NCI-H2081 treated with DMSO at 0.1 percent for 48 hours (cell line): ENCODE measurements at places on chromosomes 2 and 18.

GRCh38 chr2:8306530-8307351 is 375.1 kb upstream of the ID2 start:
- DNase-seq: no peak

DNA sequence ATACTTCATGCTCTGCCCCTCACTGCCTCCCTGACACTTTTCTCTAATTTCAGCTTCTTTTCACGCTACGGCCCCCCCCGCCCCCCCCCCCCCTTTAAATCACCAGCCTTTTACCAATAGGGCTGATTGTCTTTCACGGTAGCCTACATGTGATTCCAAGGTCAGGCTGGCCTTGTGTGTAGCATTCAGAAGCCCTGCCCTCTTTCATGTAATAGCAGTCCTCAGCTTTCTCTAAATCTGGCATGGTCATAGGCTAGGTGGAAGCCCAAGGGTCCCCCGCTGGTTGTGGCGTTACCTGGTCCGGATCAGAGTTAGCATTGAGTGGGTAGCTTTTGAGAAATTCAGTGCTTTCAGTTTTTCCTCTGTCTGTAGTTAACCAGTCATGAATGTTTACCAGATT is 281.8 kb downstream of the ALPK2 start:
- DNase-seq: no peak

- DNase-seq: no peak
These were observed 145.0 kb downstream of the HDAC4 start for GRCh38 chr2:239255628-239256349.

DNA sequence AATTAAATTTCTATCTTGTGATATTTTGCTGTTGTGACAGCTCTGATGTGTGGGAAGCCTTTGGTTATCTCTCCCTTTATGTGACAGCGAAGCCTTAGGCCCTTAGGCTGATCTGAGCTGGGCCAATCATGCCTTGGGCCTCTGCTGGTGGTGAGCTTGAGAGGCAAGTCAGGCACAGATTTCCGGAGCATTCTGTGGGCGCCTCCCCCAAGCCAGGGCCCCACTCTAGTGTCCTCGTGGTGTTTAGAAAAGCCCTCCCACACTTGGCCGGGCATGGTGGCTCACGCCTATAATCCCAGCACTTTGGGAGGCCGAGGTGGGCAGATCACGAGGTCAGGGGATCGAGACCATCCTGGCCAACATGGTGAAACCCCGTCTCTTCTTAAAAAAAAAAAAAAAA is 239.8 kb downstream of the SH3RF3 start:
- DNase-seq: no peak

- DNase-seq: no peak
These were observed 50.5 kb downstream of the DYSF start for GRCh38 chr2:71503837-71504236.

GRCh38 chr2:181891966-181892798 is 652 bp downstream of the ITPRID2 start:
- no peak for DNase-seq

- DNase-seq: no peak
These were observed 585.0 kb upstream of the VRK2 start for GRCh38 chr2:57461624-57462023.

GRCh38 chr18:11518788-11519685 is 90.4 kb upstream of the SLC35G4 start:
- no peak for DNase-seq

DNA sequence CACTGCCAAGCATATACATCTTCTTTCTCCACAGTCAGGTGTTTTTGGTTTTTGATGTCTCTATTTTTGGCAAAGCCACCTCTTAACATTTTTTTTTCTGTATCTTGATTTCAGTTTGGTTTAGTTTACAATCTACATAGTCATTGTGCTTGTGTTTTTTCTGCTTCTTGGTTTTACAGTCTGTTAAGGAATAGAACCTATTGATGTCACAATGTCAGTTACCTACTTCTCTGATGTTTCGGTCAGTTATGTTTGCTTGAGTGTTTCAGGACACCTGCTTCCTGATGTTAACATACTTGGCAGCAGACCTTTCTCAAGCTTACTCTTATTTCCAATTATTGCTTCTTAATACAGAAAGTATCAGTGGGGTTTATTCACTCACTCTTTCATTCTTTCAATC is 253.3 kb downstream of the SPAG16 start:
- no peak for DNase-seq

DNA sequence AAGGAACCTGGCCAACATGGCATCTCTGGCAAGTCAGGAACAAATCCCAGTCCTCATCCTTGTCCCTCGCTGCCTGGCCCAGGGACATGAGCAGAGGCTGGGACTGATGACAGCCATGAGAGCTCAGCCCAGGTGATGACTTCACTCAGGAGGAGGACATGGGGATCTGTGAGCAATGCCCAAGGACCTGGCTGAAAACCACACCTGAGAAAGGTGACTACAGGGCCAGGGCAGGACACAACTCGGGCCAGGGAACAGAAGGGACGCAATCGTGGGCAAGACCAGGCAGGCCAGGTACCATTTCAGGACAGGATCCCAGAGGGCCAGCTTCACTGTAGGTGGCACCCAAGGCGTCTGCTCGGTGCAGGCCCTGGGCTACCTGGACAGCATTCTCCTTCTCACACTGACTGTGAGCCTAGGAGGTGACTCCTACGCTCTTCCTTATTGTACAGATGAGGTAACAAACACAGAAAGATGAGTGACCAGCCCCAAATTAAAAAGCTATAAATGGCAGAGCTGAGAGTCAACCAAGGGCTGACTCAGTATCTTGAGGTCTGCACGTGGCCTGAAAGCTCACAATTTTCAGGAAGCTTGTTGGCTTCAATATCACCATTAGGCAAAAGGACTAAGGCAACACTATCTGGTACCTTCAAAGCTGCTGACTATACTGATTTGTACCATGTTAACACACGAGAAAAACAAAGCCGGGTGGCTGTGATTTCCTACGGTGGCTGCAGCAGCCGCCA is 141.1 kb downstream of the EIPR1 start:
- no peak for DNase-seq

- no peak for DNase-seq
These were observed 54.3 kb upstream of the AGPS start for GRCh38 chr2:177338177-177338721.

DNA sequence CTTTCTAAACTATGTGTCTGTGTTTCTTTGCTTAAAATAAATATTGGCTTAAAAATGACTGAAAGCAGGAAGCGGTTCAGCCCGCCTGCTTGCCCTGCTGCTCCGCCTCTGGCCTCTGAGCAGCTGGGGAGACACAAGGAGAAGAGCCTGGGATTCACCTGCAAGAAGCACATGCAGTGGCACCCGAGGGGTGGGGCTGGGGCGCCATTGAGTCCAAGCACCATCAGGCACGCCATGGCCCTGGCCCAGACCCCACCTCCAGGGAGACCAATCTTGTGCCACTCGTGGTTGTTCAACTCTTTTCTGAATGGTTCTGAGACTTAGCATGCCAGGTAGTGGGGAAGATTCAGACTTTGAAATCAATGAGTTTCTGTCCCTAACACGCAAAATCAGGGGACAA is 495.5 kb upstream of the MYT1L start:
- no peak for DNase-seq

GRCh38 chr2:46010925-46011490 is 286.2 kb upstream of the EPAS1 start:
- DNase-seq: peak; percentile 16

DNA sequence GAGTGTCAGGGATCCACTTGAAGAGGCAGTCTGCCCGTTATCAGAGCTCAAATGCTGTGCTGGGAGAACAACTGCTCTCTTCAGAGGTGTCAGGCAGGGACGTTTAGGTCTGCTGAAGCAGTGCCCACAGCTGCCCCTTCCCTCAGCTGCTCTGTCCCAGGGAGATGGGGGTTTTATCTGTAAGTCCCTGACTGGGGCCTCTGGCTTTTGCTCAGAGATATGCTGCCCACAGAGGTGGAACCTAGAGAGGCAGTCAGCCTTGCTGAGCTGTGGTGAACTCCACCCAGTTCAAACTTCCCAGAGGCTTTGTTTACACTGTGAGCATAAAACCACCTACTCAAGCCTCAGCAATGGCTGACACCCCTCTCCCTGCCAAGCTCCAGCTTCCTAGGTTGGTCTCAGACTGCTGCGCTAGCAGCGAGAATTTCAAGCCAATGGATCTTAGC is 38.1 kb downstream of the PLEK start:
- no peak for DNase-seq

DNA sequence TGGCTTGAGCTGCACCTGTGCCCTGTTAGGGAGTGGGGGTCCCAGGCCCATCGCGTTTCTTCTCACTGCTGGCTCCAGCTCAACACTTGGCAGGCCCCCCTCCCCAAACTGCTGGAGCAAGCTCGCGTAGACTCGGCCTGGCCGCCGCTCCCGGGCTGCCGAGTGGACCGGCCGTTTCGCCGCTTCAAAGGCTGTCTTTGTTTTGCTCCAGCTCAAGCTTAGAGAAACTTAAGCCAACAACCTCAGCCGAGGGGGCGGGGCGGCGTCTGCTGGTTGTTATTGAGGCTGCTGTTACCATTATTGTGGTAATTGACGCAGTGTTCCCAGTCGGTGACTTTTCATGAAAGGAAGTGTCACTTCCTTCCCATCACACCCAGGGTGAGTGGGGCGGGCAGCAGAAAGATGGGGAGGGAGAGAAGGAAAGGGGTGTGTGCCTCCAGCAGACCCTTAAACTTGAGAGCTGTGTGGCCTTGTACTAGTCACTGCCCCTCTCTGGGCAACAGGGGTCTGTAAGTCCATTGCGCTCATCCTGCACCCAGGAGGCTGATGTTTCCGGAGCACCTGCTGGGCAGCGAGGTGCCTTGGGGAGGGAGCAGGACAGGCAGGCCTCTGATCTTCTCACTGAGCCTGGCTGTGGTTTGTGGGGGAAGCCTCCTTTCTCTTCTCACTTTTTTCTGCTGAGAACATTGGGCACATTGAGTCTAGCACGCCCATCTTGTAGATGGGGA is 2.1 kb downstream of the ARID5A start:
- no peak for DNase-seq

- no peak for DNase-seq
These were observed 7.7 kb downstream of the HOXD8 start for GRCh38 chr2:176137252-176137580.

GRCh38 chr2:120399889-120400240 is 53.9 kb downstream of the INHBB start:
- no peak for DNase-seq

- no peak for DNase-seq
These were observed 801.2 kb upstream of the PIK3C3 start for GRCh38 chr18:41153871-41154270.

- no peak for DNase-seq
These were observed 13.4 kb downstream of the ITGAV start for GRCh38 chr2:186603286-186603685.

- no peak for DNase-seq
These were observed 179.7 kb downstream of the WDPCP start for GRCh38 chr2:63408530-63408929.

GRCh38 chr2:200863782-200864175 is 679 bp downstream of the CLK1 start:
- no peak for DNase-seq

DNA sequence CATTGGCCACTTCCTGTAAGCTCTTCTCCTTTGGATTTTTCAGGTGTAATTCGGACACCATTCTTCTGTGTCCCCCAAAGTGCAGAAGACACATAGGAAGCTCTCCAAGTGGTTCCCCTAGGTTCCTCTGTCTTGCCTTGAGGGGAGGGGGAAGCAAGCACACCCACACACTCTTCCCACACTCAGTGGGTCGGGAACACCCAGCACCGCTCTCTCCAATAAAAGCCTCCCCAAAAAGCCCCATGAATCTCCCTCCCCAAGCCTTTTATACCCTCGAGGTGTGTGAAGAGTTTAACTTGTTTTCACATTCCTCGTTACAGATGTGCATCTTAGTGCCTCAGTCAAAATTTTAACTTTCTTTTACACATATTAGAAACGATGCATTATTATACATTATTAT is 9.9 kb upstream of the TMEM237 start:
- no peak for DNase-seq

DNA sequence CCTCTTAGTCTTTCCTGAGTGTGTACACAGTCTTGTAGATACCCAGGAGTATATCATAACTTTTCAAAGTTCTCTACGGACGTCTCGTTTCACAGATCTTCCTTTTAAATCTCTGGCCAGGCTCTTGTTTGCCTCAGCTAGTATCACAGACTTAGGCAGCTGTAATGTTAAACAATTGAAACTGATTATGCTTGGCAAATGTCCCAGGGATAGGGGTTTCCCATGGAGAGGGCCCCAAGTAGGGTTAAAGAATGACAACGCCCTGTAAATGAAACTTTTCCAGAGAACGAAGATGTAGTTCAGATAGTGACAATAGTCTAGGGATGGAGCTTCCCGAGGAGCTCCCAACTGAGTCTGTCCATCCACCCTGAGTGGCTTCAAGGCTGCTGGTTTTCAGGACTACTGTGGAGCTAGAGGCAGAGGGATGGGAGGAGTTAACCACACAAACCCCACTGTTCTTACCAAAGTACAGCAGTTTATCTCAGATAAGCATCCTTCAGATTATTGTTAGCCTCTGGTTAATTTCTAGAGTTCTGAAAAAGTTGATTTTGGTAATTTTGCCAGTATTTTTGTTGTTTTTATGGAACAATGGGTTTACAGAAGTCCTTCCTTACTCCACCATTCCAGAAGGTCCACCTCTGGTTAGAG is 9.1 kb downstream of the NEURL3 start:
- DNase-seq: no peak

GRCh38 chr2:9101763-9102425 is 98.4 kb upstream of the MBOAT2 start:
- DNase-seq: no peak

DNA sequence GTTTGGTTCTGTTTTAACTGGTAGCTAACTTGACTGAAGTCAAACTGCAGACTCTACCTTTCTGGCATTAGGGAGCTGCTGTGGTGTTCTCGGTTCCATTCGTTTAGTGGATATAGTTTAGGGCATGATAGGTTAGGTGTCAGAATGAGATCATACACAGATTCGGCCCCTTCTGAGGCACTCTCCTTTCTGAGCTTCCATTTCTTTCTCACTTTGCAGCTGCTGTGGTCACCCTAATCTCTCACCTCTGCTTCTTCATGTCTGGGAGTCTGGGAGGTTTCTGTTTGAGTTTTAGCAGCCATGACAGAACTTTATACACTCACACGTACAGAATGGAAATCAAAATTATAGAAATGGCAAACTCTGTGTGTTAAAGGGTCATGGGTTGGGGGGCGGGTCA is 122.8 kb downstream of the ATP9B start:
- no peak for DNase-seq

DNA sequence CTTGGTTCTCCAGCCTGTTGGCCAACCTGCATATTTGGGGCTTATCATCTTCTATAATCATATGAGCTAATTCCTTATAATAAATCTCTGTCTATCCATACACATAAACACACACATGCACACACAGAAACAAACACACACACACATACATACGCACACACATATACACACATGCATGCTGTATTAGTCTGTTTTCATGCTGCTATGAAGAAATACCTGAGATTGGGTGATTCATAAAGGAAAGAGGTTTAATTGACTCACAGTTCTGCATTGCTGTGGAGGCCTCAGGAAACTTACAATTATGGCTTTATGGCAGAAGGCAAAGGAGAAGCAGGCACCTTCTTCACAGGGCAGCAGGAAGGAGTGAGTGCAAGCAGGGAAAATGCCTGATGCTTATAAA is 707.4 kb upstream of the CDH2 start:
- DNase-seq: no peak
